T-helper 2 cell (primary cell): ENCODE measurements at places on chromosomes 2 and 18.

GRCh38 chr18:35083174-35083712, 42.0 kb downstream of the MAPRE2 start:
- DNase-seq, result no peak

DNA sequence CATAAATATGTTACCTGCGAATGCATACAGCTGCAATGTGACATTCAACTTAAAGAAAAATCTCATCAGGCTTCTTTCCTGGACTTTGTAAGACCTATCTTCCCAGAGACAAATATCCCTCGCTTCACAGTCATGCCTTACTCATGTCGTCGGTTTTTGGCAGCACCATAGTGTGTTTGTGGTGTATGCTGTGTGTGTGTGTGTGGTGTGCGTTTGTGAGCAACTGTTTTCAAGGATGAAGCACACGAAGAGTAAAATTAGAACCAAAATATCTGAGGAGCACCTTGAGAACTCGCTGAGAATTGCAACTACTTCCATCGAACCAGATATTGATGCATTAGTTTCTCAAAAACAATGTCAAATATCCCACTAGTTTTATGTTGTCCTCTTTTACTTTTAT, 56.9 kb downstream of the ASB1 start:
- no peak for DNase-seq

DNA sequence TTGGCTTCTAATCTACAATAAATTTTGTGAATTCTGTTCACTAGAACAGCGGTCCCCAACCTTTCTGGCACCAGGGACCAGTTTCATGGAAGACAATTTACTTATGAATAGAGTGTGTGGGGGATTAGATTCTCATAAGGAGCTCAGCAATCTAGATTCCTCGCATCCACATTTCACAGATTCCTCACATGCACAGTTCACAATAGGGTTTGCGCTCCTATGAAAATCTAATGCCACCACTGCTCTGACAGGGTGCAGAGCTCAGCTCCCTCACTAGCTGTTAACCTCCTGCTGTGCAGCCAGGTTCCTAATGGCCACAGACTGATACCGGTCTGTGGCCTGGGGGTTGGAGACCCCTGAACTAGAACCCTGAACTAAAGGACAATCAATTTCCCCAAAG, 1568.6 kb upstream of the NXPH2 start:
- DNase-seq, result no peak

GRCh38 chr2:120238728-120239487, 13.7 kb upstream of the RALB start:
- no peak for DNase-seq

DNA sequence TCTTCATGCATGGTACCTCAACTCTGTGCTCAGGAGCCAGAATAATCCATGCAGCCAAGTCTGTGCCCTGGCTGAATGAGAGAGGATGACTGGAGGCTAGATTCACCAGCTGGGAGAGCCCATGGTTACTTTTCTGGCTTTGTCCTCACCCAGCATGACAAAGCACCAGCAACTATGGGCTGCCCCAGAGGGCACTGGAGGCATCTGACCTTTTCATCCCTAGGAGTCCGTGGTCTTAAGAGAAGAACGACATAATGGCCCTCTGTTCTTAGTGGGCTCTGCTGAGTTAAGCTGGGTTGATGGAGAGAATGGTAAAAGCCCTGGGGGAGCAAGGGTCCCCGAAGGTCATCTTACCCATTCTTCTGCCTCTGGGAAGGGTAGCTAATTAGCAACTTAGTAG, 54.6 kb upstream of the TNP1 start:
- DNase-seq, result no peak

- DNase-seq, result no peak
Observed at GRCh38 chr18:50338122-50338521, 36.7 kb upstream of the SKA1 start.

- DNase-seq, result no peak
Observed at GRCh38 chr2:236167297-236168109, 683 bp downstream of the GBX2 start.

GRCh38 chr2:120862201-120863060, 126.8 kb downstream of the GLI2 start:
- no peak for DNase-seq

DNA sequence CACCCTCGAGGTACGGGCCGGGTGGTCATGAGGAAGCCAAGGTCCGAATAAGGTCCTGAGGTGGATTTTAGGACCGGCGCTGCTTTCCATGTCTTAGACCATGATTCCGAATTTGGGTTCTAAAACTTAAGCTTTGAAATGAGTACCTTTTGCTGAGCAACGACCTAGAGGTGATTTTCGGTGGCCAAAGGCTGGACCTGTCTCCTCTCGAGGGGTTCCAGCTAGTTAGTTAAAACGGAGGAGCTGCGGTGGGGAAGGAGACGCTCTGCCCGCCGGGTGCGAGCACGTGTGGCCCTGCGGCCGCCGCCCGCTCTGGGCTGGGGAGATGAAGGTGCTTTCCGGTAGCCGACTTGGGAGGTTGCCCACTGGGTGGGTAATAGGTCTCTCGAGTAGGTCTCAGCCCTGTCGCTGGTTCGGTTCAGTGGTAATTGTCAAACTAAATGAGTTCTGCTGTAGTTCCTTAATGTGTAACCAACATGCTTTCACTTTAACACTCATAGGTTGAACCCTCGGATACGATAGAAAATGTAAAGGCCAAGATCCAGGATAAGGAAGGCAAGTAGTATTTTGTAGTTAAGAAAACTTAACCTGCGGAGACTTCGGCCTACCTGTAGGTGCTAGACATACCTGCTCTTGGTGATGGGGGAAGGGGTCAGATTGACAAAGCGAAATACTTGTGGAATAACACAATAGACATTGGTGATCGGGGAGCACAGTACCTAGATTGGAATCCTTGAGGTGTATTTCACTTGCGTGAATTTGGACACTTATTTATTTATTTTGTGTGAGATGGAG, 572 bp downstream of the RPS27A start:
- peak; percentile 23 for DNase-seq

- no peak for DNase-seq
Observed at GRCh38 chr2:41197781-41198180, 745.9 kb upstream of the SLC8A1 start.

- no peak for DNase-seq
Observed at GRCh38 chr2:38871432-38871831, 4.3 kb downstream of the DHX57 start.

- DNase-seq, result no peak
Observed at GRCh38 chr2:187580462-187581124, 26.4 kb upstream of the TFPI start.
